ENCODE measurements at places on chromosomes 4 and X.
A peak's percentile ranks its signal among the peaks of the same experiment; 100 is the strongest.

- no peak for DNase-seq
Measured at GRCh38 chr4:182776376-182777105, 140.6 kb downstream of the DCTD start.

DNA sequence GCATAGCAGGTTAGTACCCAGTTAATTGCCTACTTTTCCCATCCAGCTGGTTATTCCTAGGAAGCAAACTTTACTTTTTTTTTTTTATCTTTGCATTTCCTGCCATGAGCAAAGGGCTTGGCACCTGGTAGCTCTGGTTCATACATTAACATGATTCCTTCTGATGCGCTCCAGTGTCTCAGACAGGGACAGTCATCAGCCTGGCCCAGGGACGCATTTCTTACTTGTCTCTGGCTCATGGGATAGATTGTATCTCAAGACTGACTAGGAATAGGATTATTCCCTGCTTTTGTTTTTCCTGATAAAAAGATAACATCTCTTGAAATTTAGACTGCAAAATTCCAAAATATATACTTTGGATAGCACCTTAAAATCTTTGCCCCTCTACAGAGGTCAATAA lies 571.5 kb upstream of the TENM3 start:
- DNase-seq: no peak

- no peak for DNase-seq
Measured at GRCh38 chr4:154084864-154085263, 296.0 kb upstream of the SFRP2 start.

DNA sequence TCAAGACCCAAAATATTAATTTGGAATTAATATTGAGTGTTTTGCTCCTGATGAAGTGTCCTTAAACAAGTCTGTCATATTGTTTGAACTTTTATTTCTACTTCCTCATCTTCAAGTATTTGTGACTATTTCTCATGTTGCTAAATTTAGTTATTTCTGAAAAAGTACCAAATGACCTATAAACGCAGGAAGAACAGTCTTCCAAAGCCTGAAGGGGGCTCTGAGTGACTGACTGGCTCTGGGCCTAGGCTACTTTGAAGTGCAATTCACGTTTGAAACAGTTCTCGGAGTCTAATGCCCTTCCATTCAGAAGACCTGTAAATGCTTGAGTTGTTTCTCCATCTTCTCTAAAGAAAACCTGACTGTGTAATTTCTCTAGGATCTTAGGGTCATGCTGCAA lies 26.5 kb downstream of the GALNT7 start:
- no peak for DNase-seq

GRCh38 chrX:19017271-19017670 lies 33.4 kb upstream of the PHKA2 start:
- no peak for DNase-seq

DNA sequence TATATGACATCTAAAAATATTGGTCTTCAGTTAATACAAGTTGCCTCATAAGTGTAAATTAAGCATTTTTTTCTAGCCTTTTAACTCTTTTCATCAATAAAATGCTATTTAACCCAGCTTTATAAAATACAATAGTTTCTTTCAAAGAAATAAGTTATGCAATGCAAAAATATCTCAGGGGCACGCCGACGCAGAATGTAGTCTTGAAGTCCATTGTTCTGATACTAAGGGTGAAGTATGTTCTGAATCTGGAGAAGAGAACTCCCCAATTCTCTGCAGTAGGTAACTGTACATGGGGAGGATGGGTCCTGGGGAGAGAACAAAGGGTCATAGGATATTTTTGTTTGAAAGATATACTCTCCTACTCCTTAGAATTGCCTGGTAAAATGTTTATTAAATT lies 256.6 kb upstream of the NDST4 start:
- no peak for DNase-seq

- peak; percentile 31 for DNase-seq
Measured at GRCh38 chr4:54063737-54064316, 578 bp downstream of the CHIC2 start.

GRCh38 chr4:48227662-48228061 lies 42.0 kb downstream of the TEC start:
- DNase-seq: no peak

- DNase-seq: no peak
Measured at GRCh38 chr4:102105983-102106382, 239.3 kb downstream of the SLC39A8 start.

DNA sequence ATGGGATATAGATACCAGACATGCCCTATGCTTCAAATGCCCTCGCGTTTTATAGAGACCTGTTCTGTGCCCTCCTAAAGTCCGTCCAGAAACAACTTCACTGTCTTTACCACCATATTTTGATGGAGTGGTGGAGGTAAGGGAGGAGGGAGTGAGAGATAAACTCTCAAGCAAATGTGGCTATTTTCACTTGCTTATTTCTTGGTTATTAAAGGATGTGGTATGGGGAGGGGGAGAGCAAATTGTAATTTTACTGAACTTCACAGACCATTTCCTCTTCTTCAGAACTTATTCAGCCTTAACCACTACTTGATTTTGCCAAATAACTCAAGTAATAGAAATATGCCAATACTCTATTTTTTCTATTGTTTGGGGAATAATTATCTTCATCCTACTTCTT lies 31.5 kb downstream of the GPR174 start:
- no peak for DNase-seq

GRCh38 chrX:72180539-72180938 lies 1.0 kb upstream of the PIN4 start:
- DNase-seq: no peak

GRCh38 chr4:37393889-37394288 lies 149.3 kb downstream of the NWD2 start:
- no peak for DNase-seq

GRCh38 chr4:153221783-153222706 lies 17.8 kb downstream of the TRIM2 start:
- no peak for DNase-seq

DNA sequence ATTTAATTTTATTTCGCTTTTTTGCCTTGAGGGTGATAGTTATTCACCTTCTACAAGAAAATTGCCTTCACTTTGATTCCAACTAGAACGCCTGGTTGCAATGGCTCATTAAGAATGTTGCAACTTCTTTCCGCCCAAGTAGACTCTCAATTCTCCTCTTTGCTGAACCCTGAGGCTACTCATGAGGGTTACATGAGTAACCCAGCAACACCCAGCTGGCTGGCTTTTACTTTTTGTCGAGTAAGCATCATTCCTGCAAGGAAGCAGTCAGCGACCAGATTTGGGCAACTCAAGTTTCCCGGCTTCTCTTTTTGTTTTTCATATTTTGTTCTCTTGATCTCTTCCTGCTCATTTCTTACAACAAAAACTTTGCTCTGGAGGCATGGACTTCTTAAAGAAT lies 495.4 kb downstream of the PACRGL start:
- DNase-seq: no peak

DNA sequence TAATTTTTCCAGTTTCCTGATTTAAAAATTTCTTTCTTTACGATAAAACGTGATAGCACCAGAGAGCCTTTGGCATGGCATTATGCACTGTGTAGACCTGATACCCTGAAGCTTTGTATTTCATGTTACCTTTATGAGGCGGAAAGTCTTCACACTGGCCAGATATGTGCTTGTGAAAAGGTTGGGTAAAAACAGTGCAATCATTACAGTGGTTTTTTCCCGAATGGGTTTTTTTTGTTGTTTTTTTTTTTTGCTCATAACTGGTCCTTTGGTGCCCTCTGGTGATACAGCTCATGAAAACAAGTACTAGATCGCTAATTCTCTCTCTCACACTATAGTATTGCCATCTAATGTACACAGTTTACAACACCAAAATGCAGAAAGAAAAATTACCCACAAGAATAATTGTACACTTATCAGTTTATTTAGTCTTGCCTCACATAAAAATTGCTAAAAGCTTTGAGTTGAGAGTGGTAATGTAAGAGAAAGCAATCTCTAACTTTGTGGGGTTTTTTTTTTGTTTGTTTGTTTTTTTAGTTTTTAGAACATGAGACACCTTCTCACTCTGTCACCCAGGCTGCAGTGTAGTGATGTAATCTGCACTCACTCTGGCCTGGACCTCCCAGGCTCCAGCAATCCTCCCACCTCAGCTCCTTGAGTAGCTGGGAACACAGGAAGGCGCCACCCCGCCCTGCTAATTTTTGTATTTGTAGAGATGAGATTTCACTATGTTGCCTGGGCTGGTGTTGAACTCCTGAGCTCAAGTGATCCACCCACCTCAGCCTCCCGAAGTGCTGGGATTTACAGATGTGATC lies 21.3 kb downstream of the SPCS3 start:
- DNase-seq: no peak

DNA sequence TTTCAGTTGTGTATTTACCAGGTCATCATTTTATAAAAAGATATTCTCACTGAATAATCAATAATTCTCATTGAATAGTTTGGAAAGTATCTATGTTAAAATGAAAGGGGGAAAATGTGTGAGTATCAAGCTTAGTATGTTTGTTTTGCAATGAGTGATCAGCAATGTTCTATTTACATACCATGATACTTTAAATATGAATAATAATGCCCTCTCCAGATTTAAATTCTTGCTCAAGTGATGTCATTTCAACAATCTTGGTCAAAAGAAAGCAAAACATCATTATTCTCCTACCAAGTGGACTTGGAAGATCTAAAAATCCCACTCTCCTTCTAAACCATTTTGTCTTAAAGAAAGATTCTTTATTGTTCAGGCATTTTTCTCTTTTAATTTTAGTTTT lies 42.1 kb upstream of the ANKRD50 start:
- no peak for DNase-seq

GRCh38 chr4:182023469-182023868 lies 219.7 kb upstream of the TENM3 start:
- DNase-seq: no peak

GRCh38 chr4:72712997-72713396 lies 144.0 kb upstream of the ADAMTS3 start:
- no peak for DNase-seq

- DNase-seq: no peak
Measured at GRCh38 chr4:5916229-5916628, 23.3 kb upstream of the CRMP1 start.

- DNase-seq: no peak
Measured at GRCh38 chr4:145481164-145481941, at the start of gene SMAD1. TSS of gene SMAD1 (plus strand) at chr4:145481853. CDS start at chr4:145514614, 32,761 bp downstream.

- no peak for DNase-seq
Measured at GRCh38 chr4:88758264-88758663, 60.6 kb upstream of the NAP1L5 start.

DNA sequence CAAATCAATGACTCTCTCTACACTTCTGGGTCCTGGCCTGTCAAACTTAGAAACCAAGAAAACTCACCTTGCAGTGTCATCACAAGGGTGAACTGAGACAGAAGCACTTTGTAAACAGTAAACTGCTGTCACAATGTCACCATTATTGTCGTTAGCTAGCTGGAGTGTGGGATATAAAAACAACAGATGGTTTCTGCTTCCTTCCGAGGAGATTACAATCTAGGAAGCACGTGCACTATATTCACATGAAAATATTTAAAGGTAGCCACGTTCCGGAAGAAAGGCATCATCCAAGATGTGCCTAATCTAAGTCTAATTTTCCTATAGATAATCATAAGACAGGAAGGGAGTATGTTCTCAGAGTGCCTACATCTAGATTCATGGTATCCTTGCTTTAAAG lies 64.7 kb upstream of the ACSL1 start:
- DNase-seq: no peak

- no peak for DNase-seq
Measured at GRCh38 chr4:165449333-165449732, 70.5 kb downstream of the CPE start.

DNA sequence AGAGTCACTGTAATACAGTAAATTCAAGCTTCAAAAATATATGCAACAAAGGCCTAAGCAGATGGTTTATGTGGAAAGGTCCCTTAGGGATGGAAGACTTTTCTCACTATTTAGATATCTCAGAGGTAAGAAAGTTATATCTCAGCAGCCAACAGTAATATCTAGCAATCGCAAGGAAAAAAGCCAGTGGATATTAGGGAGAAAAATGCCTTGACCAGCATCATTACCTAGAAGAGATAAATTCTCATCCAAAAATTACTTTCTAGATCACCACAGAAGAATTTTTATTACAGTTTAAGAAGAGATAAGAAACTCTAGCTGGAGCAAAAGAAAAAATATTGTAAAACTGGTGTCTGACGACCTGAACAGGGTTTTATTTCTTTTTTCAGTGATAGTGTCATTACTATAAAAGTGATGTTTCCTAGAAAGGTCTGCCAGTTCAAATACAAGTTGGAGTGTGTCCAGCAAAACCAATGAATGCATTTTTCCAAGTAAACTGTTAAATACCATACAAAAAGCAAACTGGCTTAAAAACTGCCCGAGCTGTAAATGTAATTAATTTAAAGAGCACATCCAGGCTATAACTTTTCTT lies 100.0 kb downstream of the ATP11C start:
- DNase-seq: no peak

GRCh38 chr4:118927974-118928373 lies 39.3 kb downstream of the SYNPO2 start:
- no peak for DNase-seq

- no peak for DNase-seq
Measured at GRCh38 chrX:15559227-15559626, 41.5 kb downstream of the ACE2 start.

GRCh38 chrX:3485727-3486126 lies 139.3 kb upstream of the MXRA5 start:
- no peak for DNase-seq

GRCh38 chrX:17634542-17635207 lies 102.6 kb upstream of the SCML1 start:
- no peak for DNase-seq

GRCh38 chr4:32697281-32697814 lies 1977.2 kb downstream of the PCDH7 start:
- no peak for DNase-seq

- DNase-seq: no peak
Measured at GRCh38 chr4:152808670-152809069, 28.9 kb downstream of the ARFIP1 start.

DNA sequence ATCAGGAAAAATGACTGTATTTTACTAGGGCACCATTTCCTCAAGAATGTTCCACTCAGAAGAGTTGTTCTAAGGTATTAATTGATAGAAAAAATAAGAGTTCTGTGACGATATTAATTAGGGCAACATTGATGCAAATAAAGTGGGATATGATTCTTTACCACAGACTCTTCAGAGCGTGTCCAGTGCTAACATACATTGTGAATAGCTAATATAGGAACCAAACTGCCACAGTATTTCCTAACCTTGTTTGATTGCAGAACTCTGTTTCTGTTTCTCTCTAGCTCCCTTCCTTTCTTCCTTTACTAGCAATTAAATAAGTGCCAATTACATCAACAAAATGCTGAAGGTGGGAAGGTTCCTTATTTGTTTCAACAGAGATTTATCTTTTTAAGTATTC lies 154.1 kb upstream of the CPEB2 start:
- DNase-seq: no peak

DNA sequence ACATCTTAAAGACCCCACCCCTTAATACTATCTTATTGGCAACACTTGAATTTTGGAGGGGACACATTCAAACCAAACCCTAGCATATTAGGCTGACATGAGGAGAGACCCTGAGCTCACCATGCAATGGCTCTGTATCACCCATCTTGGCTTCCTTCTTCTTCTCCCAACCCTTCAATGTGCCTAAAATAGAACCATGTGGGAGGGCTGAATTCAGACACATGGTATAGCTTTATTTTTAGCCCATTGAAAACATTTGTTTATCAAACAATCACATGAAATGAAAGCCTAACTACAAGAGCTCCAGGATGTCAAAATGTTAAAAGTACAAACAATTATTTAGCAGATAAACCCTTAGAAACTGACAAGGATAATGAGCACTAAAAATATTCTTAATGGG lies 81.6 kb downstream of the RASL11B start:
- no peak for DNase-seq

- no peak for DNase-seq
Measured at GRCh38 chr4:149223659-149224058, 592.0 kb downstream of the IQCM start.

All from esophagus squamous epithelium (tissue), 5 donors.